ENCODE measurements at places on chromosomes 2 and 18. TPM values are rescaled to one million over a fixed set of nuclear protein-coding genes. Genes with fewer than 3 reads are reported as not detected.

ATP9B gene
- total RNA-seq: 48.7 TPM

POTEI gene
- 0.04 TPM for total RNA-seq

FBLN7 gene
- 1.3 TPM for total RNA-seq

OTOS gene
- total RNA-seq: not detected
